ENCODE measurements at places on chromosomes 1 and 21. TPM values are rescaled to one million over a fixed set of nuclear protein-coding genes. Genes with fewer than 3 reads are reported as not detected.
A peak's percentile ranks its signal among the peaks of the same experiment; 100 is the strongest.

The ARHGEF16 gene
- 4.2 TPM for total RNA-seq

- DNase-seq, result no peak
Measured at GRCh38 chr21:45266518-45267389, 20.9 kb downstream of the POFUT2 start.

GRCh38 chr1:208724079-208724478, 479.9 kb upstream of the PLXNA2 start:
- no peak for DNase-seq

DNA sequence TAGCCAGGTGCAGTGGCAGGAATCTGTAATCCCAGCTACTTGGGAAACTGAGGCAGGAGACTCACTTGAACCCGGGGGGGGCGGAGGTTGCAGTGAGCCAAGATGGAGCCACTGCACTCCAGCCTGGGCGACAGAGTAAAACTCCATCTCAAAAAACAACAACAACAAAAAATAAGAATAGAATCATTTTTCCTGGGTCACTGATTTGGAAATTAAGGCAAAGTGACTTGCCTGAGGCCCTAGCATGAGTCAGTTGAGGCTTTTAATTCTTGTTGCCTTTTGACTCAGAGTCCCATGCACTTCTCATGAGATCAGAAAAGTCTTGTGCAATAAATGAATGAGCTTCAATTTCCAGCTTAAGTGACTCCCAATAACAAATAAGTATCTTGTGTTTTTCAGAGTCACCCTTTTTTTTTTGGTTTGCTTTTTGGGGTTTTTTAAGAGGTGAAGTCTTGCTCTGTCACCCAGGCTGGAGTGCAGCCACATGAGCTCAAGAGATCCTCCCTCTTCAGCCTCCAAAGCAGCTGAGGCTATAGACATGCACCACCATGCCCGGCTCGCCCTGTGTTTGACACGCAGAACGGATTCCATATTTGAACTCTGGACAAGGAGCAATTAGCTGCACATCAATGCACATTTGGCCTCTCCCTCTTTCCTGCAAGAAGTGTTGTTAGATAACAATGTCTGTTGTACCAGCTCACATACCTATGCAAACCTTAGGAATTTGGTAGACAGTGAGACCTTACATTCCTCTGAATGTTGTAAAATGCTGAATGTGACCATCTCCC, 3.4 kb upstream of the PLEKHM2 start:
- DNase-seq, result no peak

- peak; percentile 80 for DNase-seq
Measured at GRCh38 chr1:159922511-159923202, 2.6 kb downstream of the TAGLN2 start.

Measured in ovary (tissue), 10 donors.